Kidney tubule cell (primary cell): ENCODE measurements at places on chromosomes 7 and 10.

DNA sequence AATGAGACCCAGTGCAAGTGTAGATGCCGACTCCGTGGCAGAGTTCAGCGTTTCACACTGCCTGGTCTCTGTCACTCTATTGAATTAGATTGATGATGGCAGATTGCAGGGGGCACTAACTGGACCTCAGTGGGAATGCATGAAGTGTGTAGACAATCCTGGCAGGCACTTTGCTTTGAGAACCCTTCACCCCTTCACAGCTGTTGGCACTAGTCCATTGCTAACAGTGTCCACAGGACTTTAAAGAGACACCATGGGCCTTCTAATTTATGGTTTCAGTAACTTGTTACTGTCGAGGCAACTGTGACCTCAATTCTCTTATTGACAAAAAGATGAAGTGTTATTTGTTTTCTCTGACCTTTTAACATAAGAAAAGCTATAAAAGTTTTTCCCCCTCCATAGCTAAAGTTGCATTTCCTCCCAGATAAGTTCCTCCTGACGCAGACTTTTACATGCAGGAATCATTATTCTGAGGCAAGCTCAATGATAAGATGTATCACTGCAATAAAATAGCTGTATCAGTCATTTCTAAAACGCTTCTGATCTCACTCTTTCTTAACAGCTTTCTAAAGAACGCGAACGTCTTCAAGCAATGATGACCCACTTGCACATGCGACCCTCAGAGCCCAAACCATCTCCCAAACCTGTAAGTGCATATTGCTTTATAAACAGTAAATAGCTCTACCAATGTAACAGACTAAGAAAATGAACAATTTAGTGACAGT, 238.9 kb downstream of the FOXP2 start:
- DNase-seq: no peak

GRCh38 chr7:40300146-40300670, 165.4 kb downstream of the SUGCT start:
- peak; percentile 52 for DNase-seq

DNA sequence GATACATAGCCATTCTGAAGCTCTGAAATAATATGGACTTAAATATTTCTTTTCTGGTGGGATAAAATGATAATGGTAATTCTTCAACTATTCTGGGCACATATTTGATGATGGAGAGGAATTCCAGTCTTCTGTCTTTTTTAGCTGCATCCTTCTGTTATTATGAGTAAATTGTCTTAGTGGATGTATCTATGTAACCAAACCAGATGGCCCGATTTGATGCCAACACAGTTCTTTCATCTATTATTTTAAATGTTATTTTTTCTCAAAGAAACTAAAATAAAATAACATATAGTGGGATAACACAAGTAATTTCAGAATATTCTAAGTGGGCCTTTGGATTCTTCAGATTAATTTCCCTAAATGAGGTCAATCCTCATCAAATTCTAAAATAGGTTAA, 110.2 kb downstream of the TFEC start:
- DNase-seq: no peak

DNA sequence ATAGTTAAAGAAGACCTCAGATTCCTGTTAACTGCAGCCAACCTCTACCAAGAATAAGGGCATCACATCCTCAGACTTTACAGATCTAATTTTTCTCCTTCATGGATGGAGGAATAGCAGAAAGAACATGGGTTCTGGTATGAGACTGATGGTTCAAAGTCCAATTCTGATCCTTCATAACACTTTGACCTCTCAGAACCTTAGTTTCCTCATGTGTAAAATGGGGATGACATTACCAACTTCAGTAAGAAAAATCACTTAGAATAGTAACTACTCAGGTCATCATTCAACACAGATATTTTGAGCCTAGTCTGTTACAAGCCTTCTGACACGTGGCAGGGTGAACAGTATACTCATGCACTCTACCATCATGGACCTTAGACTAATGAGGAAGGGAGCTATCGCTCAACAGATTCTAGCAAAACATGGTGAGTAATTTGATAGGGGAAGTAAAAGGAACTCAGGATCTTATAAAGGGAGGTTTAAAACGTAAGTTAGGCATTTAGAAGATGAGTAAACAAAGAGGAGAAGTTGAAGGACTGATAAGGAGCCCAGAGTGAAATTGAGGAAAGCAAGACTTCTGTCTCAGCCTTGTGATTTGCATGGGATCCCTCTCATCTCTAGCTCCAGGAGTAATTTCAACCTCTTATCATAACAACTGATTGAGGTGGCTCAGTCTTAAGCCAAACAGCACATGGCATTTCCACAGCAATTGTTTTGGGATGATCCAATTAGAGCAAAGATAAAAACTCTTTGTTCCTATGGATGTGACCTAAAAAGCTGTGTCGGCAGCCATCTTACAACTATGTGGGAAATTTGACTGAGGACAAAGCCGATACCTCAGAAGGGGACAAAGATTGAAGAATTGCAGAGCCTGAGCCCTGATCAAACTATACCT, 69.2 kb upstream of the TCF7L2 start:
- no peak for DNase-seq

GRCh38 chr10:20740120-20740519, 157.0 kb downstream of the NEBL start:
- no peak for DNase-seq

DNA sequence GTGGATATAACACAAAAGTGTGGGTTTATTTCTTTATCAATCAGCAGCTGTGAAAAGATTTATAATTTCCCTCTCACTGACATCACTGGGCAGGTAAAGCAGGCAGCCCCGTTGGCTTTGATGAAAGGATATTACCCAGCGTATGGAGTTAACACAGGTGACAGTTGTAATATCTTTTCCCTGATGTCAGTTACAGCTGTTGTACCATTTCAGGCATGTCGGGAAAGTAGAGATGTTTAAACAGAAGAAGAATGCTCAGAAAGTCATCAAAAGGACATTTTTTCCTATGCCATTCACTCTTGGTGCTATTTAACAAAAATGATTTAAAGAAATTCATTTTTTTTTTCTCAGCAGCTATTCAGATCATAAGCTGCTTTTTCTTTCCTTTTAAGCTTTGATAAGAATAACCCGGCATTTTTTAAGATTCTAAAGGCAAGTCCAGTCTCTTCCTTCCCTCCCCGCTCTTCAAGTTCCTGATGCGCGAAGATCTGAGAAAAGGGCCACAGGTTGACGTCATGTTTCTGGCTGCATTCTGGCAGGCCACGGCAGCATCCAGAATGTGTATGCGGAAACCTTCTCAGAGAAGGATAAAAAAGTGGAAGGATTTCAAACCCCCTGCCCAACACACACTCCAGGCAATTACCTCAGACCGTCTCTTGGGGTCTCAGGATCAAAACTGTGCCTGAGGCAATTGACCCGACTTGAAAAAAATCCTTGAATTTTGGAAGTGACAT, 32.5 kb upstream of the ADAM12 start:
- no peak for DNase-seq
